ENCODE measurements at places on chromosomes 16 and 17. TPM values are rescaled to one million over a fixed set of nuclear protein-coding genes. Genes with fewer than 3 reads are reported as not detected.

Gene AXIN2
- 47.9 TPM for total RNA-seq

- peaks cover 49% of the 10 kb centered on the region for H3K4me1 ChIP-seq
- no peak overlapping the region for H3K4me3 ChIP-seq
- peak overlapping the region; percentile 84 for H3K27ac ChIP-seq
- DNase-seq: peak; percentile 77
- H3K36me3 ChIP-seq: no peaks in the 10 kb centered on the region
Measured at GRCh38 chr16:68005786-68006286, 6.6 kb upstream of the DPEP2 start.

DNA sequence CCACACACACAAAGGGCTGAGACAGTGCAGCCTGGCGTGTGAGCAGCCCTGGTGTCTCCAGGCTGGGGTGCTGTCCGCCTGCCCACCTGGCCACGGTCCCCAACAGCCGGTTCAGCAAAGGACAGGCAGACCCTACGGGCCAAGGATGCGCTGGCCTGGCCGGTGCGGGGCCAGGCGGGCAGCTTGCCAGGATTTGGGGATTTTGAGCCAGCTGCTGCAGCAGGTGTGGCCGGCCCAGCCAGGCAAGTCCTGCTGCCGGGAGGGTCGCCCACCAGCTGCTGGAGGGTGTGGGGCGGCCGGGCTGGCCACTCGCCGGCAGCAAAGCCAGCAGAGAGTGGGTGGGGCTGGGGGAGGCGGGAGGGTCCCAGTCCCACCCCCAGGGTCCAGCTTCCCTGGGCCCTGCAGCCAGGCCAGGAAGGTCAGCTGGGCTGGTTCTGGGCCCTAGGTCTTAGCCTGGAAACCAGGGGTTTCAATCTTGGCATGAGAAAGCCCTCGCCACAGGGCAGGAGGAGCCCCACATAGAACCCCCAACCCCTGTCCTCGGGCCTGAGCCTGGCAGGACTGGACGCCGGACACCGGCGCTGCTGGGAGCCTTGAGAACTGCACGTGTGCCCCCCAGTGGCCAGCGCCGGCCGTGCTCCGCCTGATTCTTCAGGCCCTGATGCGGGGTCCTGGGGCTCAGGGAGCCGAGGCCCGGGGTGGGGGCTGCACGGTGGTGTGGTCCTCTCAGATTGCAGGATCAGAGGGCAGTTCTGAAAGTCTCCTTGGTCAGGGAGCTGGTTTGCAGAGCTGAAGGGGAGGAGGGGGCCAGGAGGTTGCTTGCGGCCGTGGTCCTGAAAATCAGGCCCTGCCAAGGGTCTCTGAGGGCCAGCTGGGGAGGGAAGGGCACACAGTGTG, 17.6 kb upstream of the SSTR5 start:
- H3K4me1 ChIP-seq: peaks cover 11% of the 10 kb centered on the region
- no peak overlapping the region for H3K4me3 ChIP-seq
- peaks cover 8% of the 10 kb centered on the region for H3K27me3 ChIP-seq
- no peak overlapping the region for H3K27ac ChIP-seq
- H3K36me3 ChIP-seq: no peaks in the 10 kb centered on the region

- H3K36me3 ChIP-seq: no peaks in the 10 kb centered on the region
- no peak overlapping the region for H3K4me3 ChIP-seq
- no peak for DNase-seq
- H3K4me1 ChIP-seq: no peaks in the 10 kb centered on the region
- no peaks in the 10 kb centered on the region for H3K27me3 ChIP-seq
- no peak overlapping the region for H3K27ac ChIP-seq
Measured at GRCh38 chr16:15770107-15770506, 86.7 kb downstream of the MYH11 start.

DNA sequence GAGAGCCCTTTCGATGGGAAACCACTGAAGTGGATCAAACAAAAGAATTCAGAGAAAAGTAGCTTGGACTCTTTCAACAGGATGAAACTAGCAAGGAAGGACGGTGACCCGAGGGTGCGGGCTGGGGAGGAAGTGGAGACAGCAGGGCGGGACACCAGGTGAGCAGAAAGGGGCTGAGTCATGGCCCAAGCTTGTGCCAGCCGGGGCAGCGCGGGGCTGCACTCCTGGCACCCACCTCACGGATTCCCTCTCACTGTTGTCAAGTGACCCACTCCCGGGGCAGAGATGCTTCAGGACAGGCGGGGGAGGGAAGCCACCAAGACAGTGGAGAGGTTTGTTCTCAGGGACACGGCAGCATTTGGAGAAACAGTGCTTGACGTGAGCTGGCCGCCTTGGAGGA, 10.7 kb upstream of the RNF222 start:
- peaks cover 13% of the 10 kb centered on the region for H3K4me1 ChIP-seq
- no peak for DNase-seq
- H3K4me3 ChIP-seq: no peak overlapping the region
- H3K36me3 ChIP-seq: no peaks in the 10 kb centered on the region
